ENCODE measurements at places on chromosomes 4 and X.

- DNase-seq: no peak
Observed at GRCh38 chr4:58936436-58936835, 1826.3 kb upstream of the IGFBP7 start.

- no peak for DNase-seq
Observed at GRCh38 chr4:153780221-153780620, 8.7 kb downstream of the SFRP2 start.

GRCh38 chr4:187218705-187219245 is 495.1 kb upstream of the FAT1 start:
- DNase-seq: no peak

DNA sequence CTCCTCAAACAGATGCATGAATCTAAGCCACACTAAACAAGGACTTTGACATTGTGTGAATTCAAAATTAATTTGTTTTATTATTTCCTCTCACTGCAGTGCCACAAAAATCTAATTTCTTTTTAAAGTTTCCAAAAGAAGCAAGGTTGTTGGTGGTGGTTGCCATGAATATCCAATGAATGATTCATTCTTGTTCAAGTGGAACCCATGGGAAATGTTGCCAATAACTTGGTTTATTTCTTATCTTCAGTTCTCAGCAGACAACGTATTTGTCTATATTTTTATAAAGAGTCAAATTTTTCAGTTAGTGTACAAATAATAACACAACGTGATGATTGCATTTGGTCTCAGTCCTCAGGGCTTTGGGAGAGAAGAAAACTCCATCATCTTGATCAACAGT is 309.4 kb upstream of the NOCT start:
- no peak for DNase-seq

DNA sequence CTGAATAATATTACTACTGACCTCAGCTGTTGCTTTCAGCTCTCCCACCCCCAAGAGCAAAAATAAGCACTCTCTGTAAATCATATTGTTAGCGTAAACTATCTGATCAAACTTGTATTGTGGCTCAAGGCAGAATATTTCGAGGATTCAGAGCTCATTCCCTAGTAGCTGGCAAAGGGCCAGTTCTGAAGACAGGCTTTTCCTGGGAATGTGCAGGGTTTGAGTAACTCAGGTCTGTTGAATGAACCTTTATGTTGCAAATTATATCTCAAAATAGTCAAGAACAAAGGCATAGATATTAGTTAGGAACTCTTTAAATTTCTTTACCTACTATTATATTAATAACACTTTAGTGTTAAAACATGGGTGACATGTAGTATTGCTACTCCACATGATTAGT is 454.9 kb downstream of the CCSER1 start:
- DNase-seq: no peak

DNA sequence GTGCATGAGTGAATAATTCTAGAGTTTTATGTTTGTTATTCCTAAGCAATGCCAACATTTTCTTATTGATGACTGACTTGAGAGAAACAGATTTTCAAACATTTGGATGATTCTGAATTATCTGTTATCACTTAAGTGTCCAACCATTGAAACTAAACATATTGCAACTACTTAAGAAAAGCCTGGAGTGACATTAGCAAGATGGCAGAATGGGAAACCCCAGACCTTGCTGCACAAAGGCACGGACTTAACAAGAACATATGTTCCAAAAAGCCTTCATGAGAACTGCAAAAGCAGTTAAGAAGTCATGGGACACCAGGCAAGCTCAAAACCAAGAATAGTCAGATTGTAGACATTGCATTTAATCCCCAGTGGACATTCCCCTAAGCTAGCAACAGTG is 215.1 kb downstream of the DCHS2 start:
- DNase-seq: no peak

DNA sequence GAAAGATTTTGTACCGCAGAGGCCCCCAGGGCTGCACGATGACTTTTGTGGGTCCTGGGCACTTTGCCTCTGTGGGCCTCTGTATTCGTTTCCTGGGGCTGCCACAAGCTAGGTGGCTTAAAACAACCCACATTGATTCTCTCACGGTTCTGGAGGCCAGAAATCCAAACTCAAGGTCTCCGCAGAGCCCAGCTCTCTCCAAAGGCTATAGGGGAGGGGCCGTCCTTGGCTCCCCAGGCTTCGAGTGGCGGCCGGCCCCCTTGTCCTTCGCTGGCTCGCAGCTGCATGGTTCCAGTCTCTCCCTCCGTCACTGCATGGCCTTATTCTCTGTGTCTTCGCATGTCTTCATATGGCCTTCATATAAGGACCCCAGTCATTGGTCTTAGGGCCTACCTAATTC is 241.2 kb downstream of the EVC2 start:
- no peak for DNase-seq

- DNase-seq: no peak
Observed at GRCh38 chrX:113001836-113002235, 161.2 kb upstream of the AMOT start.

- no peak for DNase-seq
Observed at GRCh38 chr4:176668324-176668723, 124.4 kb downstream of the VEGFC start.

DNA sequence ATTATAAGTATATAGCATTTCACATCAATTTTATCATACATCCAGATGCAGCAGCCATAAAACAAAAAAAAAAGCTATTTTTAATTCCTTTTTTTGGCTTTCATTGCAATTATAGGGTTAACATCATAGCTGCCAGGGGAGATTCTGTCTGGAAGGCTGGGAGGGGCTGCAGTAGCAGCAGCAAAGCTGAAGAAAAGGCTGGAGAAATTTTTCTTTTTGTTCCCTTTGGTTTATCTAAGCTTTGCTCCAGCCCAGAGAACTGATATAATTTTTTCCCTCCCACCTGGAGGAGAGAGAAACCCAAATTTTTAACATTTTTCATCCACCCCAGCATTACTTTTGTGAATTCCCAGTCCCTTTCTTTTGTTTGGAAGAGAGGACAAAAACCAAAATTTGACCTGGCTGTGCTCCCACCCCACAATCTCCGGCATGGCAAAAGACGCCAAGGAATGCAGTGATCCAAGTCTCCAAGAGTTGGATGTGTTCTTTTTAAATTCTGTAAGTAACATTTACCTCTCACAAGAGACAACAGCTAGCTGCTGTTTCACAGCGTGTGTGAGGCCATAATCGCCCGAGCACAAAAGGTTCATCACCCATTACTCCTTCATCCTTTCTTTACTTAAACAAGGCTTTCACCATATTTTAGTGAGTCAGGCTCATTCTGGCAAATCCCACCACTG is 25.1 kb upstream of the FAM156A start:
- DNase-seq: no peak

DNA sequence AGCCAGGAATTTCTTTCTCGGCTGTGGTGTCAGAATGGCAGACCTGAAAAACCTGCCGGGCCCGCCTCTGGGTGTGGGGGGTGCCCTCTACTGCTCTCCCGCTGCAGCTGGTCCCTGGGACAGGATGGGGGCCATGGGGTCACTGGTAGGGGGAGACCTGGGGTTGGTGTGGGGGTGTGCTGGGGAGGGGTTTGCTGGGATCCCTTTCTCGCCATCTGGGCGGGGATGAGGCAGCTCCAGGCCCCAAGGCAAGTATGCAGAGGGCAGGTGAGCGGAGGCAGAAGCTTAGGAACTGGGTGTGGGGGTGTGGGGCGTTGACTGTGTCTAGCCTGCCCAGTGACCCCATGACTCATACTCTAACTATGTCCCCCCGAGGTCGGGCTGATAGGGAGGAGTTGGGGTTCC is 884 bp downstream of the CCDC120 start:
- DNase-seq: no peak

GRCh38 chrX:77595848-77596247 is 148.7 kb downstream of the FGF16 start:
- DNase-seq: no peak

DNA sequence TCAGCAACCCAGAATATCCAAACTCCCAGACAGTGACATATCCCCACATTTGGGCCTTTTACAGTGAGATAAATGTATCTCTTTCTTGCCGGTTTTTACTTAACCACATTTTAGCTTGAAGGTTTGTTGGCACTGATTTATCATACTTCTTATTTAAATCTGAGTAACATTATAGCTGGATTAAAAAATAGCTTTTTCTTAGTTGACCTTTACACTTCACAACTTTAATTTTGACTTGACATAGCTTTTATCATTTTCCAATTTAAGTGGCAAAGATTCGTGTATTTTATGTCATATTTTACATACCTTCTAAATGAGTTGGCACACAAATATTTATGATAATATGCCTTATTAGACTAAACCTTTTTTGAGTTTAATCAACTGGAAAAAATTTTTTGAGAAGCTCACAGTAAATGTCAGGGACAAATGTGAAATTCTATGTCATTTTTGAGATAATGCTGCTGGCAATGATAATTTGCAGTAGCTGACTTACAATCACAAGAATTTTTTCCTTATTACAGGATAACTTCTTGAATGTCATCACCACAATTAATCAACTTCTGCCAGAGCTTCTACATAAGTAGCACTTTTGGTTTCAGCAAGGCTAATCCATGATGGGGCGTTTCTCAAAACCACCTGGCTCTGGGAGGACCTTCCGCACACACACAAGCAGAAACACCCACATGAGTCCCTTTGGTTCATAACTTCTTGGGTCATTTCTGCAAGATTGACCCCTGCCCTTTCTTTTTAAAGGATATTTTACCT is 80.3 kb downstream of the SYTL5 start:
- DNase-seq: no peak

DNA sequence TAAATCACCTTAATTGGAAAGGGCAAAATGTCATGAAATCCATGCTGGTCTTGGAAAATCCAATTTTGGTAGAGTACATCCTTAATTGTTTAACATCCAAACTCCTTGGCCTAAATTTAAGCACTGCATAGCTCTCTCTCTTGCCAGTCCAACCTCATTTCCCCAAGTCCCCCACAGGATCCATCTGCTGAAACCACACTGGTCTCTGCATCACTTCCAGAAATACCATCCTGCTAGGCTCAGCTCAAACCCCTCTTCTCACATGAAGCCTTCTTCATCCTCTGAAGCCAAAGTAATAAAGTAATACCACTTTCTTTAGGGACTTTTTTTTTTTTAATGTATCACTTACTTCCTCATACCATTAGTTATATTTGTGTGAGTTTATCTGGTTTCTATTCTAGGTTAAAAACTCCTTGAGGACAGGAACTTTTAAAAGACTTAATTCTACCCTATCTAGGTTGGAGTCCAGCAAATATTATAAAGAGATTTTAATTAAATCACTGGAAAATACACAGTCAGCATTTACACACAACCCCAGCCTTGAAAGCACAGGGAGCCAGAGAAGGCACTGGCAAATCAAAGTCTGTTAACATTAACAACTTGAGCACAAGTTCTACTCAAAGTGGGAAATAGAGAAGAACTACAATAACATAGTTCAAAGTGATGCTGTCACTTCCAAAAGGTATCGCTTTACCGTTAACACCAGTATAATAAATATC is 16.7 kb upstream of the KLF3 start:
- no peak for DNase-seq

- no peak for DNase-seq
Observed at GRCh38 chr4:169492436-169493163, 119.8 kb downstream of the NEK1 start.

GRCh38 chr4:1726146-1726934 is 5.0 kb downstream of the TACC3 start:
- DNase-seq: peak; percentile 91

- DNase-seq: no peak
Observed at GRCh38 chrX:145506214-145506613, 258.9 kb downstream of the SPANXN1 start.

DNA sequence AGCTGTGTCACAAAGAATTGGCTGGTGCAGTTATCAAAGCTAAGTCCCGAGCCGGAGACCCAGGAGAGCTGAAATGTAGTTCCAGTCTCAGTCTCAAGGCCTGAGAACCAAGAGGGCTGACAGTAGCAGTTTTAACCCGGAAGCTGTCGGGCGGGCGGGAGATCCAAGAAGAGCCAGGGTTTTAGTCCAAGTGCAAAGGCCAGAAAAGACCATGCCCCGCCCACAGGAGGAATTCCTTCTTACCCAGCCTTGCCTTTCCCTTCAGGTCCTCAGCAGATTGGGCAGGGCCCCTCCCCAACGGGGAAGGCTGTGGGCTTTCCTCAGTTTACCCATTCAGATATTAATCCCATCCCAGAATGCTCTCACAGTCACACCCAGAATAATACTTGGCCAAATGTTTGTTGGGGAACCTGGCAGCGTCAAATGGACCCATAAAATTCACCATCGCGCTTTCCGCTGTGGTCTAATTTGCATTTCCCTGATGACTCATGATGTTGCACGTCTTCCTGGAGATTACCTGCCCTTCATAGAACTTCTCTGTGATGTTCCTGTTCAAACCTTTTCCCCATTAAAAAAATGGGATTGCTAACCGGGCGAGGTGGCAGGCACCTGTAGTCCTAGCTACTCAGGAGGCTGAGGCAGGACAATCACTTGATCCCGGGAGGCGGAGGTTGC is 16.2 kb downstream of the MAEA start:
- DNase-seq: no peak

- DNase-seq: no peak
Observed at GRCh38 chr4:76736414-76736813, 161.5 kb downstream of the SOWAHB start.

DNA sequence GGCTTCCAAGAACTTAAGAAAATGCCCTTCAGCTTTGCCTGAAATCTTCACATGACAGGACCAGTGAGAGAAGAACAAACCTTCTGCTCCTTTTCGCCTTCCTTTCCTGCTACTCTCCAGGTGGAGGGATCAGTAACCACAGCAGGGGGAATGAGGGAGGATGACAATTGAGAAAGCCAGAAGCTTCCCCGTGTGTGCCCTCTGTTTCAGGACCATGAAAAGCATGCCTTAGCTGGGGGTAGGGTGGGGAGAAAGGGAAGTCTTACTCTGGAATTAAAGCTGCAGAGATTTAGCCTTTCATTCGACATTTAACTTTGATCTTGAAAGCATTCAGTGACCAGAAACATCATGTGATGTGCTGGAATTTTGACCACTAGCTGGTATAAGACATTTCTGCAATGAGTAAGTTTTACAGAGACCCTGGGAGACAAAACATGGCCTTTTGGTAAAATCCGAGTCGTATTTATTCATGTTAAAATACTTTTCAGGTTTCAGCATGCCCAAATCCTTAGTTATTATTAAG is 10.6 kb upstream of the PUDP start:
- no peak for DNase-seq

- DNase-seq: no peak
Observed at GRCh38 chrX:776061-776460, 145.5 kb downstream of the SHOX start.

DNA sequence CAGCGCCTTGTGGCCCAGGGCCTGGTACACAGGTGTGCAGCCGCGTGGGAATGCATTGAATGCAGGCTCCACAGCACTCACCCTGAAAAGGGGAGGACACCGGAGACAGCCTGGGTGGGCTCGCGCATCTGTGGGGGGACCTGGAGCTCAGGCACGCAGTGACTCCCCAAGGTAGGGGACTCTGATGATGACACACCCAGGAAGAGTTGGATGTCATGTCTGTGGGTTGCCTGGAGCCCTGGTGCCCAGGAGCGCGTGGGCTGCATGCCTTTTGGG is 32.7 kb upstream of the HTRA3 start:
- DNase-seq: no peak

All from stimulated activated CD8-positive, alpha-beta memory T cell treated with anti-CD3 and anti-CD28 coated beads, Interleukin-7, amount 100 ng/mL, for 1 hour (primary cell).